Stromal cell of bone marrow (primary cell): ENCODE measurements at places on chromosomes 2 and 18.

DNA sequence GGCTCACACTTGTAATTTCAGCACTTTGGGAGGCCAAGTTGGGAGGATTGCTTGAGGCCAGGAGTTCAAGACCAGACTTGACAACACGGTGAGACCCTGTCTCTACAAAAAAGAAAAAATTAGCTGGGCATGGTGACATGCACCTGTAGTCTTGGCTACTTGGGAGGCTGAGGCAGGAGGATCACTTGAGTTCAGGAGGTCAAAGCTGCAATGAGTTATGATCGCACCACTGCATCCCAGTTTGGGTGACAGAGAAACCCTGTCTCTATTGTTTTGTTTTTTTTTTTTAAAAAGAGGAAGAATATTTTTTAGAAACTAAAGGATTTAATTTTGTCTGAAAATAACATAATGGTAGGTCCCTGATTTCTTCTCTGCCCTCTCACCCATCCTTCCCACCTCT lies 79.4 kb upstream of the TMEM200C start:
- DNase-seq, result no peak

DNA sequence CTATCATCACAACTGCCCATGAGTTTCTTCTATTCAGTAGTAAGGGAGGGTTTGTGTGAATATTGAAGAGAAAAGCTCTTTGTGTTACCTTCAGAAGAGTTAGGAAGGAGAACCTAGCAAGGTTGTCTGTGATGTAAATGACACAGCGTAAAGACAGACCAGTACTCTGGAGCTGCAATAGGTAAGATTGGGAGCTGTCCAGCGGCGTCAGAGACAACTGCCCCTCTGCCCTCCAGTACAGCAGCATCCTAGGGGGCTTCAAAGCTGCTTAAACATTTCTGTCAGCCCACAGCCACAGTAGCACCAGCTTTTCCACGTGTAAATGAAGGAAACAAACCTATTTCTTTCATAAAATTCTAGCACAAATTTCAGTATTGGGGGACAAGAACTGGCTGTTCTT lies 34.5 kb downstream of the NYAP2 start:
- DNase-seq, result no peak

- peak; percentile 23 for DNase-seq
Measured at GRCh38 chr18:7872569-7872968, 305.5 kb downstream of the PTPRM start.

GRCh38 chr18:79050005-79050404 lies 19.2 kb upstream of the ATP9B start:
- no peak for DNase-seq

DNA sequence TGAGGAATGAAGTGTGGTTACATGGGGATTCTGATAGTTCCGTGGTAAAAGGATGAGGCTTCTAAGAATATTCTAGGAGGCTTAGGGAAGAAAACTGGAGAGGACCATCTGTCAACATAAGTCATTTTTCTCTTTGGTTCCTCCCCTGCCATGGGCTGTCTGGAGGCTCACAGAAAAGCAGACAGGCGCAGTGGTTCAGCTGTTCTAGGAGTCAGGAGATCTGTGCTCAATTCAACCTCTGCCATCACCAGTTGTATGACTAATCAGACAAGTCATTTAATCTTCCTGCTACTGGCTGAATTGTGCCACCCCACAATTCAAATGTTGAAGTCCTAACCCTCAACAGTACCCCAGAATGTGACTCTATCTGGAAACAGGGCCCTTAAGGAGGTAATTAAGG lies 36.4 kb downstream of the ADAM17 start:
- DNase-seq, result no peak

DNA sequence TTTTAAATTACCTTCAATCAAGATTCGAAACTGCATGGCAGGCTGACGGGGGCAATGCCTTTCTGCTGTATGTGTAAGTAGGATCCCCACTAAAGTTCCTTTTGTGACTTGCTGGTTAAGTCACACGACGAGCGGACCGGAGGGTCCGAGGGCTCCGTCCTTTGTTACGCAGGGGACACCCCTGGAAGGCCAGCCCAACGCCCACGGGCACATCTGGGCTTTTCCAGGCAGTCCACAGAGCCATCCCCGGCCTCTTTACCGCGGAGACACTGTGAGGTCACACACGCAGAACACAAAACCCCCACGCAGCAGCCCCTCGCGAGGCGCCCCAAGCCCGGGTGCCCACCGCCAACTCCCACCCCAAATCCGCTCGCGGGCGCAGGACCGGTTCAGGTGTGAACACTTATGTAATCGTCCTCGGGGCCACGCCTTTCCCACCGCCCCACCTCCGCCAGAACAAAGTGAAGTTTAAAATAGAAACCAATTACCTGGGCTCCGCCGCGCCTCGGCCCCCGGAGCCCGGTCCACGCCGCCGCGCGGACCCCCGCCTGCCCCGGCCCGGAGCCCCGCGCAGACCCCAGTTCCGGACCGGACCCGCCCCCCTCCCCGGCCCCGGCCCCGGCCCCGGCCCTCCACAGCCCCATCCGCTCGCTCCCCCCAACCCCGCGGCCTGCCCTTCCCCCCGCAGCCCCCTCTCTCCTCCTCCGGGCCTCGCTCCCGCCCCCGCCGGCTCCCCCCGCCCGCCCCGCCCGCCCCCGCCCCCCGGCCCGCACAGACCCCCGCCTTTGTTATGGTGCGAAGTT lies 4.2 kb downstream of the ZNF516 start:
- no peak for DNase-seq

GRCh38 chr18:51157215-51157614 lies 40.3 kb downstream of the MEX3C start:
- DNase-seq, result no peak

DNA sequence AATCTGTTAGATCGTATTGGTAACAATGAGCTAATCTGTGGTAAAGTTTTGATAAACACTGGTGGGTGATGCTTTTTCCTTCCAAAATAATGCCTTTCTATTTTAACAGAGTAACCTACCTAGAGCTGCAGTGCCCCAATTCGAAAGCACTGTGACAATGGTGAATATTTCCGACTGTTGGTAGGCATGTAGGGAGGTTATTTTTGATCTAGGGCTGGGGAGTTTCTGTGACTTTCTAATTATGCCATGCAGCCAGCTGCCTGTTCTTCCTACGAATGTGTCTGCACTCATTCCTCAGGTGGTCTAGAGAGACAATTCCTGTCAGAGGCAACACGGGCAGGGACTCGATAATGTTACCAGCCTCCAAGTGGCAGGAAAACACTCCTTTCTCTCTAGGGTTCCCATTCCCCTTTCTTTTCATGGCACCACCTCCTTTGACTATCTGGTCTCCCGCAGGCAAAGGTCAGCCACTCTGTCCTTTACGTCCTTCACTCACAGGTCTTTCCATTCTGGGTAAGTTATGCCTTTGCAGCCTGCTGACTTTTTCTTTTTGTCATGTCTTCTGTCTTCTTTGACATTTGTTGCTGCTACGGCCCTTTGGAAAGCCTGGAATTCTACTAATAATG lies 167.2 kb upstream of the MGAT5 start:
- no peak for DNase-seq

GRCh38 chr2:207408086-207408794 lies 121.5 kb upstream of the CREB1 start:
- no peak for DNase-seq

- no peak for DNase-seq
Measured at GRCh38 chr2:11873356-11874154, 127.1 kb downstream of the LPIN1 start.

DNA sequence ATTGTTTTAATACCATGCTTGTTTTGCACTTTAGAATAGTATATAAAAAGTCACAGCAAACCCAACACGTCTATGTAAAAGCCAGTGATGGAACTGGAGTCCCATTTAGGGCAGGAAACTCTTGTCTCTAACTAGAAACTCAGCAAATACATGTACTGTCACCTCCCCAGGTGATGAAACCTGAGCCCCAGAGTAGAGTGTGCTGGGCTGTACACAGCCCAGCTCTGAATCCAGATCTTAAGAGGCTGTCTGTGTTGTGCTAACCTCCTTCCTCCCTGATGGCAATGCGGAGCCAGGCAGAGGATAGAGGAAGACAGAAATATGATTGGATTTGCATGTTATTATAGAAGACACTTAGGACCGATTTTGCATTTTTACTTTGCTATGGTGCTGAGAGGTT lies 317.5 kb upstream of the TRIB2 start:
- DNase-seq, result no peak

DNA sequence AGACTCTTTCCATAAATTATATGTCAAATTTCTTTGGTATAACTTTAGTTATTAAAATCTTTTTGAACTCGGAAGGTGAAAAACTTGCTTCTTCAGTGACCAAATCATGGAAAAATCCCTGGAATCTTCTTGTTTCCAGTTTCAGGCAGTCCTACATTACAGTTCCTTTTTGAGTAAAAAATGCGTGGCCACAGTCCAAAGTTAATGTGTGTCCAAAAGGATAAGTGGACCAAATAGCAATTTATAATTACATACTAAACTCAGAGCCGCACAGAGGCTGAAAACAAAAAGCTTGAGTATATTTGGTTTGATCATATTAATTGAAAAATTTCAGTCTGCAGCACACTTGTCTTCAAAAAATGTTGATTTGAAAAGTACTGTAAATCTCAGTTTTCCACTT lies 28.4 kb upstream of the DYNC2LI1 start:
- DNase-seq, result peak; percentile 33

DNA sequence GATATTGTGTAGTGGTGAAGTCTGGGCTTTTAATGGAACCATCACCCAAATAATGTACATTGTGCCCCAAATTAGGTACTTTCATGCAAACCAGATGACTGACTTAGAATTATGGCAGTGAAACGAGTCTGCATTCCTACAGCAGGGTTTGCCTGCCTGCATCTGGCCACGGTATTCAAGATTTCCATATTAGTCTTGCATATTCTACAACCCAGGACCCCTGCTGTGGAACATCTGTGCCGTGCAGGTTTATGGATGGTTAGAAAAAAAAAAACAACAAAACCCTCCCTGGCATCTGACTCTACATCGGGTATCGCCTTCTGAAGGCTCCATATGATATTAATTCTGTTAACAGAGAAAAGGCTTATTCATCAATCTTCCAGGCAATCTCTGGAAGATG lies 394.8 kb downstream of the DCDC2C start:
- DNase-seq, result no peak
